ENCODE measurements at places on chromosomes 6 and 20.

- DNase-seq: no peak
Observed at GRCh38 chr6:44225579-44226325, 2.4 kb downstream of the SLC29A1 start.

- no peak for DNase-seq
Observed at GRCh38 chr6:106536357-106536756, 92.9 kb downstream of the RTN4IP1 start.

GRCh38 chr6:78505178-78505577 is 362.2 kb upstream of the IRAK1BP1 start:
- DNase-seq: no peak

DNA sequence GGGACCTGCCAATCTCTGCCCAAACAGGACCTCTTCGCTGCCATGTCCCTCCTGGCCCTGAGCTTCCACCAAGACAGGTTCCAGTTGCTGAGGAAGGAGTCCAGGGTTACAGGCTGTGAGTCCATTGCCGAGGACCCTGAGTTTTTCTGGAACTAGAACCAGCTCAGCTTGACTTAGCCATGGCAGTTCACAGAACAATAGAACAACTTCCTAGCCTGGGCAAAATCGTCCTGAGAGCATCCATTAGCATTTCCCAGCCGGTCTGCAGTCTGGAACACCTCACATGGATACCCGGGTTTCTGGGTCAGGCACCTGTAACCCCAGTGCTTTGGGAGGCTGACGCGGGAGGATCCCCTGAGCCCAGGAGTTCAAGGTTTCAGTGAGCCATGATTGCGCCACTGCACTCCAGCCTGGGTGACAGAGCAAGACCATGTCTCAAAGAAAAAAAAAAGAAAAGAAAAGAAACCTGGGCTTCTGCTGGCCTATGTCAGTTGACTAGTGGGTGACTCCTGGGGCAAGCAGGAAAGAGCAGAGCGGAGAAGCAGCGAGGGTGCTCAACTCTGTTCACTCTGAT is 90.3 kb downstream of the TCP11 start:
- no peak for DNase-seq

GRCh38 chr20:2217857-2218539 is 77.8 kb upstream of the TGM3 start:
- DNase-seq: no peak

DNA sequence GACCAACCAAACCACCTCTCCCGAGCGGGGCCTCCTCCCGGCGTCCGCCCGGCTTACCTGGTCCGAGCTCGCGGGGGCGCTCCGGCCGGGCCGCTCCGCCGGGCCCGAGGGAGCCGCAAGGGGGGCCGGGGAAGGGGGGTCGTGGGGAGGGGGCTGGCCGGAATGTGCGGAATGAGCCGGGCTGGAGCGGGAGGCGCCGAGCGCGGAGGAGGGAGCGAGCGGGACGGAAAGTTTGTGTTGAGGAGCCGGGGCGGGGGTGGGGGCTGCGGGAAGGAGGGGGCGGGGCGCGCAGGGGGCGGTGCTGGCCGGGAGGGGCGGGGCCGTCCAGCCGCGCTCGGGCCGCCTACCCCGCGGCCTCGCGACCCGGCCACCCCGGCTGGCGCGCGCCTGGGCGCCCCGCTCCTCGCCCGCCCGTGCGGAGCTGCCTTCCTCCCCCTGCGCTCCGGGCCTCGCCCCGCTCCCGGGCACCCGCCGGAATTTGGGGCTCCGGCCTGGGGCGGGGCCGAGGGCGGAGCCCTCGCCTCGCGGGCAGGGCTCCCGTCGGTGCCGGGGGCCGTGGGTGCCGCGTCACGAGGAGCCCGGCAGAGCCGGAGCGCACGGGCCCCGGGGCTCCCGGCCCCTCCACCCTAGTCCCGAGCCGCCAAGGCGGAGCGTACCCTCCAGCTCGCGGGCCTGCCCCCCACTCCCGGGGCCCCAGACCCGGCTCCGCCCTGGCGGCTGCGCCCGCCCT is at the start of gene TEAD3:
TSS of gene TEAD3 (minus strand) at position 239 of the 730 bp plus-strand sequence.
- DNase-seq: peak; percentile 88

GRCh38 chr20:23265226-23265625 is 85.4 kb upstream of the NXT1 start:
- no peak for DNase-seq

GRCh38 chr6:35713006-35713767 is 23.6 kb upstream of the ARMC12 start:
- no peak for DNase-seq

DNA sequence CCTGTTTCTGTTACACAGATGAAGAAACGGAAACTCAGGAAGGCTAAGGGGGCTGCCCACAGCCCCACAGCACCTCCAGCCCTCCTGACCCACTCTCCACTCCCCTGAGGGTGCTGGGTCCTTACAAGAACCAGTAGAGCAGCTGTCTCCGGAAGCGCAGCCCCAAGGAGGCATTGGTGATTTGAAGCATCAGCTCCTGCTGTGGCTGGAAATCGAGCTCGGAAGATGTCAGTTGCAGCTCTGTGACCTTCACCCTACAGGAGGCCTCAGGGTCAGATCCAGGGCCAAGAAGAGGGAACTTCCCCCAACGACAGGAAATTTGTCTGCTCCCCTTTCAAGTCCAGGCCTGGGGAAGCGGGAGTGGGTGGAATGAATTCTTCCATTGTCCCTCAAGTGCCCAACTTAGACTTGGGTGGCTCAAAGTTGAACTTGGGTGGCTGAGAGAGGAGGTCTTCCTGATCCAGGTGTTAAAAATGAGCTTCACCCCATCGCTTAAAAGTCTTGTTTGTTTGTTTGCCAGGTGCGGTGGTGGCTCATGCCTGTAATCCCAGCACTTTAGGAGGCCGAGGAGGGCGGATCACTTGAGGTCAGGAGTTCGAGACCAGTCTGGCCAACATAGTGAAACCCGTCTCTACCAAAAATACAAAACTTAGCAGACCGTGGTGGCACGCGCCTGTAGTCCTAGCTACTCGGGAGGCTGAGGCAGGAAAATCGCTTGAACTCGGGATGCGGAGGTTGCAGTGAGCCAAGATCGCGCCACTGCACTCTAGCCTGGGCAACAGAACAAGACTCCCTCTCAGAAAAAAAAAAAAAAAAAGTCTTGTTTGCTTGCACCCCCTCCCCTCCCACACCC is 1.9 kb downstream of the PLTP start:
- no peak for DNase-seq

DNA sequence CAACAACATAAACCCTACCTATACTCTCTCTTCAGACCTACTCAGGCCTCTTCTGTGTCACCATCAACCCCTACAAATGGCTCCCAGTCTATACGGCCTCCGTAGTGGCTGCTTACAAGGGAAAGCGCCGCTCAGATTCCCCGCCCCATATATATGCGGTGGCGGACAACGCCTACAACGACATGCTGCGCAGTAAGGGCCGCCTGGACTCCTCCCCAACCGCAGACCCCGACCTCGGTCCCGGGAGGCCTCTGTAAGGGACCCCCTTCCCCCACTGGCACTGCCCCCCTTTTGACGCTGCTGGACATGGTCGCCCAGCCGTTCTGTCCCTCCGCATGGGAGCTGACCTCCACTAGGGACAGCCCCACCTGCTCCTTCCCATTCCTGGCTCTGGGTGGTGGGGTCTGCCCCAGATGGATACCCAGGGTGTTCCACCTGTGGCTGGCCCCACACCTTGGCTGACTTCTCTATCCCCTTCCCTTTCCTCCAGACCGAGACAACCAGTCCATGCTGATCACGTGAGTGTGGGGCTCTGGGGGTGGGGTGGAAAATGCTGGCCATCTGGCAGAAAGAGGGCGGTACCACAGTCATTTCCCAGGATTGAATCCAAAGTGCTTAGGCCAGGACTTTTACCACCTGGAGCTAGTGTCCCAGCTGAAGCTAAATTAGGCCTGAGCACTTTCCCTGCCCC is 25.0 kb downstream of the MYH7B start:
- peak; percentile 55 for DNase-seq

GRCh38 chr6:96542702-96543101 is 20.2 kb upstream of the FHL5 start:
- DNase-seq: peak; percentile 28

DNA sequence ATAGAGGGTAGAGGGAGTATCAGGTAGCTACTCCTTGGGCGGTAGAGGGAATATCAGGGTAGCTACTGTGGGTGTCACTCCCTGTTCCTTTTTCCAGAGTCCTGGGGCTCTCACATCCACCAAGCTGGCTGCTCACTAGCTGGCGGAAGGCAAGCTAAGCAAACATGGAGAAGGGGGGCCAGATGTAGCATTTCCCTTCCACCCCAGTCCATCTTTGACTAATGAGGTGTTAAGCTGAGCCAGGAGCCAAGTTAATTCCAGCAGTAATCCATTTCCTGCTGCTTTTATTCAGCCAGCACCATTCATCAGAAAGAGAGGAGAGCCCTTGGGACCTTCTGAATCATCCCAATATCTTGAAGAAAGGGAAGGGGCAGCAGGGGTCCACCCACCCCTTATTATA is 330.0 kb downstream of the ZFAND3 start:
- DNase-seq: peak; percentile 48

- DNase-seq: no peak
Observed at GRCh38 chr20:62605236-62605943, 36.9 kb upstream of the SLCO4A1 start.

DNA sequence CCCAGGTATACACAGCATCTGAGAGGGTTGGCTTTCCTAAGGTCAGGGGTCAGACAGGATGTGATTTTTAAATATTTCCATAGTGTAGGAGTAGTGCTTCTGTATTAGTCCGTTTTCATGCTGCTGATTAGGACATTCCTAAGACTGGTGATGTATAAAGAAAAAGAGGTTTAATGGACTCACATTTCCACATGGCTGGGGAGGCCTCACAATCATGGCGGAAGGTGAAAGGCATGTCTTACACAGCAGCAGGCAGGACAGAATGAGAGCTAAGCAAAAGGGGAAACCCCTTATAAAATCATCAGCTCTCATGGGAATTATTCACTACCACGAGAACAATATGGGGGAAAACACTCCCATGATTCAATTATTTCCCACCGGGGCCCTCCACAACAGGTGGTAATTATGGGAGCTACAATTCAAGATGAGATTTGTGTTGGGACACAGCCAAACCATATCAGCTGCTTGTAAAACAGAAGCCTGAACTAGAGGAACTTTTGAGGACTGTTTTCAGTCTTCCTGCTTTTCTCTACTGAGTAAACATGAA is 91.0 kb upstream of the MEI4 start:
- DNase-seq: no peak

- DNase-seq: no peak
Observed at GRCh38 chr6:142731611-142732010, 213.4 kb downstream of the HIVEP2 start.

- peak; percentile 21 for DNase-seq
Observed at GRCh38 chr6:94254689-94255088, 835.3 kb upstream of the EPHA7 start.

- no peak for DNase-seq
Observed at GRCh38 chr6:142377497-142377848, 75.7 kb downstream of the ADGRG6 start.

GRCh38 chr6:2589171-2589661 is 161.5 kb downstream of the MYLK4 start:
- no peak for DNase-seq

DNA sequence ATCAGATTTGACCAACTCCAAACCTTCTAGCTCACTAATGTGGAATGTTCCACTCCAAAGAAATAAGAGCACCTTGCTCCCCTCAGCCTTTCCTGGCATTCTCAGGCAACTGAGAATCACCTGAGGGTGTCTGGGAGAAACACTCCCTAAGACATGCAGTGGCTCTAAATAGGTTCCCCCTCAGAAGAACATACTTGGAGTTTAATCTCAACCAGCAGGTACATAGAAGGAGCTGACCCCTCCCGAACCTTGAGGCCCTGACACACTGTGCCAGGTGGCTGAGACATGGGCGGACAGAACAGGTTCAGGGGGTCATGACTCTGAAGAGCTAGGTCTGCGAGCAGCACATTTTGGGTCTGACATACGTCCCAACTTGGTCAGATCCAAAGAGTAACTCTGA is 107.6 kb upstream of the MAP3K4 start:
- no peak for DNase-seq

GRCh38 chr20:17731233-17731632 is 31.5 kb downstream of the BANF2 start:
- no peak for DNase-seq

DNA sequence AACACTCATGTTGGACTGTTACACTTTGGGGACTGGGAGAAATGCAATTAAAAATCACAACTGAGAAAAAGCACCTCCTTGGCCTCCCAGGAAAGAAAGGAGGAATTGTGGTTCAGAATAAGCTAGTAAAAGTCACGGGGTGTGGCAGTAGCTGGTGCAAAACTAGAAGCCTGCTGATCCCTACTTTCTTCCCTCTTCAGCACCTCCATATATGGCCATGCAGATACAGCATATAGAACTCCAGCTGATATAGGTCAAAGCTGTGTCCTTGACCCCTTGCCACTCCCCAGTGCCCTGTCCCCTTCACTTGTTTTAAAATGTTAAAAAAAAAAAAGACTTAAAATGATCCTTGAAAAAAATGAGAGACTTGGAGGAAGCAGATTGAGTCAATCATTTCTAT is 5.5 kb upstream of the FLRT3 start:
- DNase-seq: no peak

DNA sequence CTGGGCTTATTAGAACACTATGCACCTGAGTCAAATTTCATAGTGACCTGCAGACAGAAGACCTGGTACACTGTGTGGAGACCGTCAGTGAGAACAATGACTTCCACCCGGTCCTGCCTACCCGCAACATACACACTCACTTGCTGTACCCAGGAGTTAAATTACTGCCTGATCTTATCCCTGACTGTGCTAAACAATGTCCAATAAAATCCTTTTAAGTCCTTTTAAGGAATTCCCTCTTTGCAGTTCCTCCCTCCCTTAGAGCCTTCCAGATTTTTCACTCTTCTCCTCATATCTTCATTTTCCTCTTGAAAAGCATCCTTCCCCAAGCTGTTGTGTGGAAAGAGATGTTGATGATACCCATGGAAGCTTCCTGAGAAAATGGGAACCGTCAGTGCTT is 3.4 kb upstream of the KCNG1 start:
- DNase-seq: no peak

- DNase-seq: peak; percentile 68
Observed at GRCh38 chr20:31707994-31708735, 14.5 kb downstream of the BCL2L1 start.

DNA sequence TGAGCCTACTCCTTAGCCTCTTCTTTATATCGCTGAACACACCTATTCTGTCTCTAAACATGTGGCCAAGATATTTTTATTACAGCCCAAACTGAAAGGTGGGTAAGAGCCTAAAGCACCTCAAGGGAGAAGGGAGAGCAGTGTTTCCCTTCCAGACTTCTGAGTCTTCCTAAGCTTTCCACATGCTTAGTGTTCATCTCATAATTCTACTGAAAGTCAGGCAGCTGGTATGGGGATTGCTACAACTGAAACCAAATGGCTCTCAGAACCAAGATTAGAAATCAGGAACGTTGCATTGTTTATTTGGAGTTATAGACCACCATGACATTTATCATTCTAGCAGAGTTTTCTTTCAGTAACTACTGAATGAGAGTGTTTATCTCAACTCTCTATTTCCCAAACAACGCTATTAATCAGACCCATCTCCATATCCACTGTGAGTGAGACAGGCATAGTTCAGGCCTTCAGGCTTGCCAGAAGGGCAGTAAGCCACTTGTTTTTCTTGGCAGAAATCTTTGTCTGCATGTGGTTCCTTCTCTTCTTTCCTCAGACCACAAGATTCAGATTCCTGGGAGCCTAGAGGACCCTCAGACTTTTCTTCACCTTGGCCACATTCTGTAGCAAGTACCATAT is 22.8 kb downstream of the VGLL2 start:
- DNase-seq: no peak
